ENCODE measurements at places on chromosomes 11 and 22. TPM values are rescaled to one million over a fixed set of nuclear protein-coding genes. Genes with fewer than 3 reads are reported as not detected.

The TEX54 gene
- total RNA-seq: not detected

The SNX19 gene
- 90.2 TPM for total RNA-seq

The HEPACAM gene
- under 0.01 TPM for total RNA-seq

The ABCG4 gene
- 0.05 TPM for total RNA-seq

The CHRNA10 gene
- total RNA-seq: 0.93 TPM

DNA sequence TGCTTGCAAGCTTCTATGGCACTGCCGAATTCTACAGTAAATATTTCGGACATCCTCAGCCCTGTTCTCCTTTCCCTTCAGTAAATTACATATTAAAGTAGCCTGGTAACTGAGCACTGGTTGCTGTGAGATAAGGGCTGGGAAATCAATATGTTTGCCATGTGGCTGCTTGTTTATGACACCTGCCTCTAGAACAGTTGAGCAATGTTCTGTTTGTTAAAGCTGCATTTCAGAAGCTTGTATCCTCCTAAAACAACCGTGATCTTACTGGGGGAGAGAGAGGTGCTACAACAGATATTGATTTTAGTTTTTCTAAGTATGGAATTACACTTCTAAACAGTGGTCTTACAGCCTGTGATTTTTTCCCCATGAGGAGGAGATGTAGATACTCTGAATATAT is 39.4 kb downstream of the ZBTB16 start:
- DNase-seq: no peak

GRCh38 chr11:118156531-118157185 is 4.0 kb upstream of the SCN4B start:
- no peak for DNase-seq

DNA sequence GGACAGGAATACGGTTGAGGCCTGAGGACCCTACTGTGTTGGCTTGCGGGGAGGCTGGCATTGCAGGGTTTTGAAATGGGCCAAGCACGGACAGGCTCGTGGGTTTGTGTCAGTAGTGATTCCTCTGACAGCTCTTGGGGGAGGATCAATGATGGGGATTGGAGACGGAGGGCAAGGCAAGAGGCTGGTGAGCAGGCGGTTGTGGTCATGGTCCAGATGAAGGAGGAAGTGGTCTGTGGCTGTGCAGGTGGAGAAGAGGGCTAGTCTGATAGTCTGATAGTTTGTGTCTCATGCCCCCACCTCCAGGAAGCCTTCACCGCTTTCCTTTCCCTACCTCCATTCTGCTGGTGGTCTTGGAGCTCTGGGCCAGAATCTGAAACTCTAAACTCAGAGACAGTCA is 3.0 kb downstream of the MAFF start:
- DNase-seq: no peak

DNA sequence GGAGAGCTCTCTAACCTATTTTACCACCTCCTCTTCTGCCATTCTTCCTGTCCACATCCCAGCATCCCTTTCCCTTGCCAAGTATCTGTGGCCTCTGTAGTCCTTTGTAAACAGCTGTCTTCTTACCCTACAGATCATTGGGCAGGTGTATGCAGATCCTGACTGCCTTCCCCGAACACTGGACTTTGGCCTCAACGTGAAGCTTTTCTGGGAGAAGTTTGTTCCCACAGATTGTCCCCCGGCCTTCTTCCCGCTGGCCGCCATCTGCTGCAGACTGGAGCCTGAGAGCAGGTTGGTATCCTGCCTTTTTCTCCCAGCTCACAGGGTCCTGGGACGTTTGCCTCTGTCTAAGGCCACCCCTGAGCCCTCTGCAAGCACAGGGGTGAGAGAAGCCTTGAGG is 17.3 kb downstream of the PIK3IP1 start:
- no peak for DNase-seq

GRCh38 chr11:105148241-105148640 is 8.7 kb upstream of the CARD18 start:
- no peak for DNase-seq

GRCh38 chr22:17980638-17981051 is 43.7 kb downstream of the MICAL3 start:
- DNase-seq: peak; percentile 49
